ENCODE measurements at places on chromosomes 7 and 10. TPM values are rescaled to one million over a fixed set of nuclear protein-coding genes. Genes with fewer than 3 reads are reported as not detected.

DNA sequence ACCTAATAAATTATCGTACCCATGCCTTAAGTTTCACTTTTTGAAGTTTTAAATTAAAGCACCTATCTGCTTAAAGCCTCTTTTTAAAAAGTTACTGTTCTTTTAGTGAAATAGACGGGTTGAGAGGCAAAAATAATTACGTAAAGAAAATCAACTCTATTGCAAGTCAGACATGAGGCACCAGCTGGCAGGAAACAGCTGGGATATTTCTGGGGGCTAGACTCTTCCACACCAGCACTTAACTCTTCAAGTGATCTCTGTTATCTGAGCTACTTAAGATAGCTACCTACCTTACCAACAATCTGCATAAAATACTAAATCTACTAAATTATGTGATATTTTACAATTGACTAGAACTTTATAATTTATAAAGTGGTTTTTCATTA is 35.8 kb downstream of the GBF1 start:
- DNase-seq = no peak

GRCh38 chr10:31947144-31947926 is 18.7 kb upstream of the ARHGAP12 start:
- DNase-seq = peak; percentile 69

- no peak for DNase-seq
Observed at GRCh38 chr7:64494912-64495461, 67.9 kb downstream of the ZNF680 start.

TIAL1 gene
- total RNA-seq = 104 TPM

PLAC9 gene
- 6.0 TPM for total RNA-seq

Measured in colonic mucosa (tissue), 4 donors.